ENCODE measurements at places on chromosomes 3 and 15.
A peak's percentile ranks its signal among the peaks of the same experiment; 100 is the strongest.

GRCh38 chr15:51092480-51093040 lies 2.1 kb downstream of the TNFAIP8L3 start:
- peak overlapping the region; percentile 84 for H3K4me3 ChIP-seq
- H3K4me1 ChIP-seq, result peaks cover 12% of the 10 kb centered on the region
- no peak for DNase-seq
- H3K36me3 ChIP-seq, result no peaks in the 10 kb centered on the region

DNA sequence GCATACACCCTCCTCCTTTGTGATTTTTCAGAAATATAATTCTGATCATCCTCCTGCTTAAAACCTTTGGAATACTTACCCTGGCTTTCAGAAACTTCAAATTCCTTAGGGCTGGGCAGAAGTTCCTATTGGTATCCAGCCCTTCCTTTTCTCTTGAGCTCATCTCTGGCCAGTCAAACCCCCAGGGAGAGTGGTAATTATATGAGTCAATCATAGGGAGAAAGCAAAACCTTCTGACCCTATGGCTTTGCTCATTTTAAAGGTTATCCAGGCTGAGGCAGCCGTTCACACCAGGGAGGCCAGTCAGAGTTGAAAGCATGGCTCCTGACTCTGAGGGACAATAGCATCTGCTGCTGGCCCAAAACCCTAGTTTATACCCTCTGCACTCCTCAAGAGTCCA lies 23.9 kb upstream of the CTNNB1 start:
- no peak overlapping the region for H3K4me3 ChIP-seq
- H3K4me1 ChIP-seq, result no peaks in the 10 kb centered on the region
- H3K36me3 ChIP-seq, result no peaks in the 10 kb centered on the region
- no peak for DNase-seq
- no peaks in the 10 kb centered on the region for H3K27me3 ChIP-seq

- DNase-seq, result no peak
- H3K27ac ChIP-seq, result no peak overlapping the region
- H3K36me3 ChIP-seq, result no peaks in the 10 kb centered on the region
- no peaks in the 10 kb centered on the region for H3K4me1 ChIP-seq
Measured at GRCh38 chr3:134106580-134106979, 76.9 kb upstream of the SLCO2A1 start.

- H3K4me3 ChIP-seq, result no peak overlapping the region
- no peak overlapping the region for H3K27ac ChIP-seq
- H3K27me3 ChIP-seq, result no peaks in the 10 kb centered on the region
- peaks cover 82% of the 10 kb centered on the region for H3K4me1 ChIP-seq
- no peak for DNase-seq
Measured at GRCh38 chr15:67127965-67128364, 62.6 kb downstream of the SMAD3 start.

All from thoracic aorta (tissue), 2 donors.